ENCODE measurements at places on chromosomes 16 and 17.
A peak's percentile ranks its signal among the peaks of the same experiment; 100 is the strongest.

DNA sequence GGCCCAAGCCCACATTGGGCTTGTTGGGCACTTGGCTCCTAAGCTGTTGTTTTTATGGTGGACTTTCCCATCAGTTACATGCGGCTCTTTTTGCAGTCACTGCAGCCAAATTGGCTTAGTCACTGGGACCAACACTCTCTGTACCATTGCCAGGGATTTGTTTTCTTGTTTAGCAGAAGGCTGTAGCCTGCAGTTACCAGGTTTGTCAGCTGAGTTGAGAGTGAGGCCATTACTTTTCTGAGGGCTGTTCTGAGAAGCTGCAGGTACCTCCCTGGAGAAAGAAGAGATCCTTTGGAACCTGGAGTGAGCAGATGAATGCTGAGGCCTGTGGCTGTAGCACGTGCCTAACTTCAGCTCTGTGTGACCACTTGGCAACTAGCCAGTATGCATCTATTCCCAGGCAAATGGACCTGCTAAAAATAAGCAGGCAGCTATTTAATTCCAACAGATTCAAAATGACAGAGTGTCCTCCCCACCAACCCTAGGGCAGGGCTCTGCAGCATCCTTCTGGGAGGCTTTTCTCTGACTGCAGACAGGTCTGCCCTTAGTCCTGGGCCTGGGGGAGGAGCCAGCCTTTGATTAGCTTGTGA lies 12.9 kb downstream of the AKAP1 start:
- no peak for DNase-seq

DNA sequence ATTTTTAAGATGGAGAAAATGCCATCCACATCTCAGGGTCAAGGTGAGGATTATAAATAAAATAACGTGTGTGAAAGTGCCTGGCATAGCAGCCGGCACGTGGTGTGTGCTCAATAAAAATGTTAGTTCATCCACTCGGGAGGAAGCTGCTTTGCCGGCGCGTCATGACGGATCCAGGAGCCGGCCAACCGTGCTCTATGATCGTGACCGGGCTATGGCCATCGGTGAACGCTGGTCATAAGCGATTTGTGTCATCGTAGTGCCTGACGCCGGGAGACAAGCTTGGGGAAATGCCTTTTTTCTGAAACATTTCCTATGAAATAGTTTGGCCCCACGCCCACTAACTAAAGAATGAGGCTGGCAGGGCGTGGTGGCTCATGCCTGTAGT lies 74.0 kb downstream of the CMC2 start:
- no peak for DNase-seq

DNA sequence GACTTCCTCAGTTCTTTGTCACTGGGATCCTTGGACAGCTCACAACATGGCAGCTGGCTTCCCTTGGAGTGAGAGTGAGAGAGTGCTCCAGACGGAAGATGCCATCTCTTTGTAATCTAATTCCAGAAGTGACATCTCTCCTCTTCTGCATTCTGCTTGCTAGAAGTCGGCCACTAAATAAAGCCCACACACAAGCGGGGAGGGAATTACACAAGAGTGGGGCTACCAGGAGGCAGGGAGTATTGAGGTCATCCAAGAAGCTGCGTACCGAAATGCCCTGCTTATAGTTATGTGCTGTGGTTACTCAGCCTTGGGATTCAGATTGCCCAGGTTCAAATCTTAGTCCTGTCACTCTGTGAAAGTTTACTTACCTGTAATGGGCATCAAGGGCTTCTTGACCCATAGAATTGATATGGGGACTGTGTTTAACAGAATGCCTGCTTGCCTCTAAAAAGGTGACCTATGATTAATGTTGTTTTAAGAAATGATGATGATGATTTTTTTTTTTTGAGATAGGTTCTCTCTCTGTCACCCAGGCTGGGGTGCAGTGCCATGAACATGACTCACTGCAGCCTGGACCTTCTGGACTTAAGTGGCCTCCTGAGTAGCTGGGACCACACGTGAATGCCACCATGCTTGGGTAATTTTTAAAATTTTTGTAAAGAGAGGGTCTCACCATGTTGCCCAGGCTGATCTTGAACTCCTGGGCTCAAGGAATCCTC lies 120.9 kb upstream of the HS3ST2 start:
- DNase-seq, result no peak

DNA sequence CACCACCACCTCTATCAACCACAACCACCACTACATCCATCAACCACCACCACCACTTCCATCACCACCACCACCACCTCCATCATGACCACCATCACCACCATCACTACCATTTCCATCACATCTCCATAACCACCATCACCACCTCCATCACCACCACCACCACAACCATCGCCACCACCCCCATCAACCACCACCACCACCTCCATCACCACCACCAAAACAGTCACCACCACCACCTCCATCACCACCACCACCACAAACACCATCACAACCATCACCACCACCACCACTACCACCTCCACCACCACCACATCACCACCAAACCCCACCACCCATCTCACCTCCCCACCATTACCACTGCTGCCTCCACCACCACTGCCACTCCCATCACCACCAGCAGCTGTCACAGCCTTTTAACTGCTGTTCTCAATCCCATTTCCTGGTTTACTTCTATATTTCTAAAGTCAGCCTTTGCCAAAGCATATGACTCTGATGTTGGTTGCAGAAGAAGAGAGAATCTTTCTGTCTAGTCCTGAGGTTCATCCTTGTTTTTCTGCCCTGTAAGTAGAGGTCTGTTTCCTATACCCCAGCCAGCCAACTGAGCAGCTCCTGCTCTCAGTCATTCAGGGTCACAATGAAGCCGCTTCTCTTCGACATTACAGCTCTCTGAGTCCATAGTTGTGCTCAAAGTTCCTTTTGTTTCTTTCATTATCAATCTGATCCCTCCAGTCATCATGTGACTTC lies 14.0 kb downstream of the MARCHF10 start:
- no peak for DNase-seq

DNA sequence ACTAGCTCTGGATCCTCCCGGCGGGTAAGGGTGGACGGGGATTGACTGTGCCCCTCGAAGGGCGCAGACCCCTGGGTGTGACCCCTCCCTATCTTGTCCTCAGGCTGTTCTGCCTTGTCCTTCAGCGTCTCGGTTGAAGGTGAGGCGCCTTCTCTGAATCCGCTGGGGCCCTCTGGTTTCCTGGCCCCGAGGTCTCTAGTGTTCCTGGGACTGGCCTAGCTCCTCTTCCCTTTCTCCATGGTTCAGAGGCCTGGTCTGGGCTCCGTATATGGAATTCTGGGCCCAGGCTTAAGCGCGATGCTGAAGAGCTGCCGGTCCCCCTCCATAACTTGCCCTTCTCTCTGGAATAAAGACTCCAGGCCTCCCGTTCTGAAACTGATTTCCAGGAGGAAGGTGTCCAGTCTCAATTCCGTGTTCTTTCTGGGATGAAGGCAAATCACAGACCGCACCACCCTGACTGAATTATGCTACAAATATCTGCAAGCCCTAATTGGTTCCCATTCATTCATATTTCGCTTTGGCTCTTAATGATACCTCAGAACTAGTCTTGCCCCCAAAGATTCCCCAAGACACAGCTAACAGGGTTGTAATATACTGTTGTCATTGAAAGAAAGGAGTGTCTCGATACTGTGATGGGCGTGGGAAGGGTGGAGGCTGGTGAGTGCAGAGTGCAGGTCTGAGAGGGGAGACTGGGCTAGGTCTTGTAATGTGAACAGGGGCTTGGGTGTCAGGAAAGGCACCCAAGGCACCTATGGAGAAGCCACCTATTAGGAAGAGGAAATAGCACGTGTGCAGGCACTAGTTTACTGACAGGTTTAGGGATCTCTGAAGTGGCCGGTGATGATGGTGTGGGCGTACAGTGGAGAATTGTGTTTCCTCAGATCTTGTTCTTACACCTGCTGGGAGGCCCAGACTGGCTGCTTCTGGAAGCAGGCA lies 851 bp downstream of the EDC4 start:
- DNase-seq, result peak; percentile 39
